Temporal lobe (tissue), 4 donors: ENCODE measurements at places on chromosomes 1 and 21. TPM values are rescaled to one million over a fixed set of nuclear protein-coding genes. Genes with fewer than 3 reads are reported as not detected.

E2F2 gene
- 0.74 TPM for total RNA-seq

FOXD2 gene
- total RNA-seq: 0.25 TPM

SRGAP2C gene
- total RNA-seq: 32.5 TPM

RNU1-4 gene
- total RNA-seq: 73,230 TPM

SLC22A15 gene
- 8.9 TPM for total RNA-seq

CLDN17 gene
- total RNA-seq: not detected
